Kidney epithelial cell (primary cell): ENCODE measurements at places on chromosomes 13 and 19. TPM values are rescaled to one million over a fixed set of nuclear protein-coding genes. Genes with fewer than 3 reads are reported as not detected.

DNA sequence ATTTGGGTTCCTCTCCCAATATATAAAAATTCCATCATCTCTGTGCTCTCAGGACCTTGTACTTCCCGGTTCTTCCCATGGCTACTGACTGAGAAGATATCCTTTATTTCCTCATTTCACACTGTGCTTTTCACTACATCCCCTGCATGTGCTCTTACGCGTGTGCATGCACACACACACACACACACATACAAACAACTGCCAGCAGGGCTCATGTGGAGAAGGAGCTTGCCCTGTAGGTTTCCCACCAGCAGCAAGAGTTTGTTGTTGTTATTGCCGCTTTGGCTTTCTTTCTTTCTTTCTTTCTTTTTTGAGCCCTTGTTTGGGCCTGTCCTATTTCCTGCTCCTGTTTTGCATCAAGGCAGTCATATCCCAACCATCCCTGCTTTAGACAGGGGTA lies 43.6 kb downstream of the TEX26 start:
- DNase-seq: no peak

GRCh38 chr13:39910833-39911232 lies 255.4 kb downstream of the COG6 start:
- no peak for DNase-seq

- DNase-seq: no peak
These were observed 16.2 kb downstream of the MCF2L start for GRCh38 chr13:112984954-112985802.

The RASL11A gene
- 1.6 and 2.6 TPM in 2 replicates for total RNA-seq

- no peak for DNase-seq
These were observed 348.3 kb upstream of the SLITRK1 start for GRCh38 chr13:84230568-84230967.

The ZIC5 gene
- not detected in 2 replicates for total RNA-seq

DNA sequence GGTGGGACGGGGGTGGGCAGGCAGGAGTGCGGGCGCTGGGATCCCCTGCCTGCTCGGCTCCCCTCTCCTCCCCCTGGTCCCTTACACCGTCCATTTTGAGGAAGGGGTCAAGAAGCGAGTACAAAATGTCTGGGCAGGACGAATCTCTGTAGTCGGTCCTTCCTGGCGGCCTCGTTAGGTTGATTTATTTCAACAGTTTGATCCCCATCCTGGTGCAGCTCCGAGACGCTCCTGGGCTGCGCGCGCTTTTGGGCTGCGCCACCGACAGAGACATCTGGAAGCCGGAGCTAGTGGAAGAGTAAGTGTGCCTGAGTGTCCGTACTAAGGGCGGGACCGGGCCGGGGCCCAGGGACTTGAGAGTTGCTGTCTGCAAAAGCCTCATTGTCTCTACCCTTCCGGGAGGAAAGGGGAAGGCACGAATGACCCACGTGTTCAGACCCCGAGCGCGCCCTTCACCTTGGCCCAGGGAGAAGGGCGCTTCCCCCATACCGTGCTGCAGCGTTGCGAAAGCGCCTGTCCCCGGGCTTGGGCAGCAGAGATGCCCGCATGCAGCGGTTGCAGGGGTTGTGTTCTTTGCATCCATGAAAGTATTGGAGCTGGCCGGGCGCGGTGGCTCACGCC lies 1.8 kb downstream of the ZNF114 start:
- DNase-seq: no peak

The ZNF256 gene
- 3.1 and 8.0 TPM in 2 replicates for total RNA-seq

The IGLON5 gene
- 0.04 and 0.07 TPM in 2 replicates for total RNA-seq
